Amygdala (tissue), 56 donors: ENCODE measurements at places on chromosomes 2 and 18.

DNA sequence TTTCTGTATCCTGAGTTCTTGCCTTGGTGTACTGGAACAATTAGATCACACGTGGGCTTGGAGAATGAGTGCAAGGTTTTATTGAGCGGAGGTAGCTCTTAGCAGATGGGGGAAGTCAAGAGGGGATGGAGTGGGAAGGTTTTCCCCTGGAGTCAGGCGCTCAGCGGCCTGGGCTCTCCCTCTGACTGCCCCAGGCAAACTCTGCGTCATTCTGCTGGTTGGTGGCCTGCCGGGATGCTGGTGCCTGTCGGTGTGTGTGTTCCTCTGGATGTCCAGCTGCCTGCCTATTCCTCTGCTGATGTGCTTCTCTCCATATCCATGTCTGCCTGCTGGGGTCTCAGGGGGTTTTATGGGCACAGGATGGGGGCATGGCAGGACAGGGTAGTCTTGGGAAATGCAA lies 111.0 kb downstream of the TRIB2 start:
- no peak for DNase-seq

- DNase-seq = no peak
Observed at GRCh38 chr2:112682101-112682500, 36.4 kb downstream of the SLC20A1 start.

DNA sequence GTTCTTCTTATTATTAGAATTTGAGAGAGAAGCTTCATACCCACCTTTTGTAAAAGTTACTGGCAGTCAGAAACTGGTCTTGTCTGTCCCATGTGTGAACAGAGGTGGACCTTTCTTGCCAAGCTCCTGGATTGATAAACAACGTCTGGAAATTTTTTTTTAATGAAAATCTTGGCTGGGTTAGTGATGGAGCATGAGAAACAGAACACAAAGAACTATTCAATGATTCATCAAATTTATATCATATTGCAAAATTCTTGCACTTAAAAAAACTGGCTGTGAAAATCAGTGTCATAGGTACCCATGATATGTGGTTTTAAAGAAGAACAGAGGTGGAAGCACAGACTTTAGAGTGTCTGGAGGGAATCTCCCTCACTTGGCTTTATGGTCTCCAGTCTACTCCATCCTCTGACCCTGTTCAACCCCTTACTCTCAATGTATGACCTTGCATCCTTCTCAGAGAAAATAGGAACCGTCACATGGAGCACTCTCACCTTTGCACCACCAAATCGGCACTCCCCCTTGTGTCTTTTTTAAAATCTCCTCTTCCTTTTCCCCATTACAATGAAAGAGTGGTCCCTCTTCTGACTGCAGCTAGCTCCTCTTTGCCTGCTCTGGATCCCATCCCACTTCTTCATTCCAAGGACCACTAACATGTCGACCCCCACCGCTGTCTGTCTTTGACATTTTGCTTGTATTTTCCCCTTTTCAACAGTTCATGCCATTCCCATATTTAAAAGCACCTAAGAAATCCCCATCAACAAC lies 58.2 kb downstream of the COPS8 start:
- DNase-seq = no peak

GRCh38 chr2:112164876-112165275 lies 26.7 kb downstream of the FBLN7 start:
- no peak for DNase-seq

DNA sequence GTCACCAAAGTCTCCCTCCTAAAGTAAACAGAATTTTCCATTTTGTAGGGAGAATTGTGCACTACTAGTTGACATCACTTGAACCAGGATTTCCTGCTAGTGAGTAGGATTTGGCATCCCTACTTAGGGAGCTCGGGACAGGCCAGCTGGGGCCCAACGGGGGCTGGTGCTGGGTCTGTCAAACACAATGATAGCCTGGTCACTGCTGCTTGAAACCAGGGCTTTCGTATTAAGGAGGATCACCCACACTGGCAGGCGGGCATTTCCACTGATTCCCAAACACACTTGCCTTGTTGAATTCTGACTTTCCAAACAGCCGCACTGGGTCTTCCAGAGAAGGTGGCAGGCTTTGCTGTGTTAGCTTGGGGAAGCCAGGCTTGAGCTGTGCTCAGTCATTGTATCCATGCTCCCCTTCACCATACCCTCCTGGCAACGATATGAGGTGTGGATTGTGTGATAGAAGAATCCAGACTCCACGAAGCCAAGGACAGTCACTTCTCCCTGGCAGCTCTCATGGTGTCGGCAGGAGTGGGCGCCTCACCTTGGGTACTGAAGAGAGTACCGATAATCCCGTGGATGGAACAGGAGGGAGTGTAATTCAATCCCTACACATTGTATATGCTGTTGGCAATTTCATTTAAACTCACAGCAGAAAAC lies 7.5 kb downstream of the GDF7 start:
- DNase-seq = no peak
